ENCODE measurements at places on chromosomes 3 and 15. TPM values are rescaled to one million over a fixed set of nuclear protein-coding genes. Genes with fewer than 3 reads are reported as not detected.

The SLC41A3 gene
- total RNA-seq: 53.7 TPM

The KIF7 gene
- total RNA-seq: 14.4 TPM

The MORC1 gene
- not detected for total RNA-seq

- no peak overlapping the region for H3K4me3 ChIP-seq
- no peak overlapping the region for H3K27ac ChIP-seq
- DNase-seq: no peak
- H3K36me3 ChIP-seq: no peaks in the 10 kb centered on the region
- no peaks in the 10 kb centered on the region for H3K27me3 ChIP-seq
- H3K4me1 ChIP-seq: no peaks in the 10 kb centered on the region
Observed at GRCh38 chr15:39478996-39479395, 101.9 kb upstream of the THBS1 start.

- no peaks in the 10 kb centered on the region for H3K36me3 ChIP-seq
- no peak overlapping the region for H3K27ac ChIP-seq
- H3K27me3 ChIP-seq: no peaks in the 10 kb centered on the region
- no peak for DNase-seq
Observed at GRCh38 chr15:69304182-69304545, 5.5 kb downstream of the PAQR5 start.

The GPR156 gene
- 0.64 TPM for total RNA-seq

GRCh38 chr3:62125380-62125779, 248.0 kb downstream of the FEZF2 start:
- no peaks in the 10 kb centered on the region for H3K4me1 ChIP-seq
- no peak for DNase-seq
- no peak overlapping the region for H3K4me3 ChIP-seq
- H3K36me3 ChIP-seq: no peaks in the 10 kb centered on the region

DNA sequence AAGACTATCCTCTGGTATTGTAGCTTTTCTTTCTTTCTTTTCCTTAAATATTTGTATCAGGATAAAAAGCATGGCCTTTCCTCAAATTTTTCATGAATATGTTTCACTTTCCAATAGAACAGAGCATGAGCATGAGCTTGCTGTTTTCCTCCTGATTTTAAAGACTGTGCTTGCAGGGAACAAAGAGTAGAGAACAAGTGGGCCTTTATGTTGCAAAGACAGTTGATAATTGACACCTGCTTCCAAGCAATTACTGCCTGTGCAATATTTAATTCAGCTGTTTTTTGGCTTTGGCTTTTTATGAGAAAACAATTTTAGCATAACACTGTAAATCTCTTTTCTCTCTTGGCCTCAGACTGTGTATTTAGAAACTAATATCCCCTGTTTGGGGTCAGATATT, 263.6 kb upstream of the AZI2 start:
- H3K27ac ChIP-seq: no peak overlapping the region
- H3K36me3 ChIP-seq: no peaks in the 10 kb centered on the region
- DNase-seq: no peak
- no peak overlapping the region for H3K4me3 ChIP-seq

The CLDN18 gene
- not detected for total RNA-seq

DNA sequence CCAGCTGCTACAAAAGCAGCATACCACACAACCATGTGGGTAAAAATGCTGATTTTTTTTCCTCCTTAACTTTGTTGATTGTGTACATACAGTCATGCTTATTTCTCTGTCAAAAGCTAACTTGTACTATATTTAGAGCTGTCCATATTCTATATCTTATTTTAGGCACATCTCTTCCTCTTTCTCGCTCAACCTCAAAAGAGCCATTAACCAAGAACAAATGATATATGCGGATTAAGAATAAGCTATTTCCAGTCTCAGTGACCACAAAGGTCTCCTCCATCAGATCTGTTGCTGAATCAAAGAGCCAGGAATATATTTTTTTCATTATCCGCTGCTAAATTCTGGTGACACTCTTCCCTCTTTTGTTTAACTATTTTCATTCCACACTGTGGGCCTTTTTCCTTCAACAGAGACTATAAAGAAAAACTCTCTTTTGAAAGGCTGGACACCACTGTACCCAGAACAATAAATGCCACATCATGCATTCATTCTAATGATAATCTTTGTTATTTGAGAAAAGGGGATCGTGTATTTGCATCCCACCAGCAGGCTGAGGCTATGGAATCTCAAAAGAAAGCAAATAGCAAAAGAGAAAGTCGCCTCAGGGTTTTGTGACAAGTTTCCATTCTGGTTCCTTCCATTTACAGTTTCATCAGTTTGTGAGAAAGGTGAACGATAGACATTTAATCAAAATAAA, 8.0 kb downstream of the TMEM212 start:
- no peaks in the 10 kb centered on the region for H3K36me3 ChIP-seq
- H3K27me3 ChIP-seq: no peaks in the 10 kb centered on the region
- no peak overlapping the region for H3K27ac ChIP-seq
- H3K4me3 ChIP-seq: no peak overlapping the region

DNA sequence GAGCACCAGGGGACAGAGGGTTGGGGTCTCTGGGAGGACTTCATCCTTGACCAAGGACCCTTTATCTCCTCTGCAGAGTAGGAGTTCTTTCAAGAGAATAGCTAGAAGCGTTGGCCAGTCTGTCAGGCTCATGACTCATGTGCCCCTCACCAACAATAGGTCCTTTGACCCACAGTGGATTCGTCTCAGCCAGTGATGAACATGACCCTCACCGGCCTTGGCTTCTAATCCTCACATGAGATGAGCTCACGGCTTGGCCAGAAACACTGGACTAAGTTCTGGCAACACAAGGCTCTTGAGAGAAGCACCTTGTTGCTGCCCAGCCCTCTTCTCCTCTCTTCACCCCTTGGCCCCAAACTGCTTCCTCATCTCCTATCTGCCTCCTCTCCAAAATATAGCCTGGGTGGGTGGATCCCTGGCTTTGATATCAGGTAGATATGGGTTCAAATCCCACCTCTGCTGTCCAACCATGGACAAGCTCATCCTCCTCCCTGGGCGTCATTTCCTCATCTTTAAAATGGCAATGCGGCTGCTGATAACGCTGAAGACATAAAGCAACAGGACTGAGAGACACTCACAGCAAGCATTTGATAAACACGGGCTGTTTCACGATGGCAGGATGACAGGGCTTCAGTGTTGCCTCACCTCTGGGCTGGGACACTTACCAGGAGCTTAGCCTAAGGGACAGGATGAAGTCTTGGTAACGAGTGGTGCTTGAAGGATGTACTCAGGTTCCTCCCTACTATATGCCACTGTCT, 446.7 kb upstream of the PROK2 start:
- no peaks in the 10 kb centered on the region for H3K27me3 ChIP-seq
- H3K4me1 ChIP-seq: peaks cover 11% of the 10 kb centered on the region
- no peak overlapping the region for H3K27ac ChIP-seq

The VILL gene
- total RNA-seq: 17.4 TPM

DNA sequence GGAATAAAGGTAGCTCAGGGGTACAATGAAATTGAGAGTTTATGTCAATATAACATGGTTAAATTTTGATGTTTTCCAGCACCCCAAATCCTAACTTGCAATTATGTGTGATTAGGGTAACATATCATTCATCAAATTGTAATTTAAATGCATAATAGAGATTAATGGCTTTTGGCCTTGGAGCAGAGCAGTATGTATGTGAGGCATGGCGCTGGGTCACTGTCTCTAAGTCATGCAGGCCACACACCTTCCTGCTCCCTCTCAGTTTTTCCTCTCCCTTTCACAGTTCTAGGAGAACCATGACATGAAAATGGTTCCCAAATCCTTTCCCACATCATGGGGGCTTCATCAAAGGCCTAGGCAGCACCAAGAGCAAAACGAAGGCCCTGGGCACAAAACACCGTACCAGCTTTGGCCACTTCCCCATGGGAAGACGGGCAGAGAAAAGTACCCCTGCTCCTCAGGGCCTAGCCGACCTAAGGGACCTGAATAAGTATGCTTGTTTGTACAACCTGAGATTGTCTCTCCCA, 3.9 kb upstream of the SRP14 start:
- H3K4me3 ChIP-seq: no peak overlapping the region
- H3K36me3 ChIP-seq: no peaks in the 10 kb centered on the region
- H3K27ac ChIP-seq: no peak overlapping the region
- DNase-seq: no peak

- no peaks in the 10 kb centered on the region for H3K4me1 ChIP-seq
- H3K27me3 ChIP-seq: no peaks in the 10 kb centered on the region
- H3K27ac ChIP-seq: no peak overlapping the region
- no peak for DNase-seq
Observed at GRCh38 chr3:156598413-156598812, 43.5 kb upstream of the SSR3 start.

GRCh38 chr3:195803289-195803908, 8.3 kb downstream of the MUC4 start:
- no peak for DNase-seq
- no peaks in the 10 kb centered on the region for H3K36me3 ChIP-seq
- no peaks in the 10 kb centered on the region for H3K27me3 ChIP-seq
- no peak overlapping the region for H3K4me3 ChIP-seq

The C3orf62 gene
- total RNA-seq: 4.3 TPM

DNA sequence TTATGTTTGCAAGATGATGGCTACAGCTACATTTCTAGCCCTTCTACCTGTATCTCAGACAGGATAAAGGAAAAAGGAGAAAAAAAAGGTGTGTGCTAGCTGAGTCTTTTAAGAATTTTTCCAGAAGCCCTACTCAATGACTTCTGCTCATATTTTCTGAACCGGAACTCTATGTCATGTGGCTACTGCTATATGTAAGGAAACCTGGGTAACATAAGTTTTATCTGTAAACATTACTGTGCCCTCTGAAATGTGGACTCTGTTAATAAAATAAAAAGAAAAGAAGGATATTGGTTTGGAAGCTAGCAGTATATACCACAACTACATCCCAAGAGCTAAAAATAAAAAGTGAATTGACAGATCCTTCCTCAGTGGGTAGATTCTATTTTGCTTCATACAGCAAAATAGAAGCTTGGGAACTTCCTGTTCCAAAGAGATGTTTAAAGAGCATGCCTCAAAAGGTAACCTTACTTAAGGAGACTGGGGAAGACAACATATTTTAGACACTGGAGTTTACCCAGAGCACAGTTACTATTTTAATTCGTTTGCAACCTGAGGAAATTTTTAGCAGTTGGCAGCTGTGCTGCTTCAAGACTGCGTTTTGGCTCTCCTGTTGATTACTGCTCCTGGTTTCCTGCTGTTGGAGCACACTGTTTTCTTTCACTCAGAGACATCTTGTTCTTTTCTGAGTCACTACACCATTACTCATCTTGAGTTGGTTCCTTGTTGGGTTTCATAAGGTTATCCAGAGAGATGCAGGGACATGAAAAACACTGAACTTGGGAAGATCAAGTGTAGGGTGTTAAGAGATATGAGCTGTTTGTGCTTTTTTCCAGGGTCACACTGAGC, 280.7 kb downstream of the NFKBIZ start:
- no peaks in the 10 kb centered on the region for H3K4me1 ChIP-seq
- H3K27ac ChIP-seq: peak overlapping the region; percentile 75
- no peaks in the 10 kb centered on the region for H3K27me3 ChIP-seq
- no peaks in the 10 kb centered on the region for H3K36me3 ChIP-seq
- no peak for DNase-seq

GRCh38 chr15:76346669-76347481, 10.3 kb downstream of the ISL2 start:
- DNase-seq: no peak
- H3K4me3 ChIP-seq: peak overlapping the region; percentile 36
- peaks cover 17% of the 10 kb centered on the region for H3K27me3 ChIP-seq
- no peak overlapping the region for H3K27ac ChIP-seq
- no peaks in the 10 kb centered on the region for H3K36me3 ChIP-seq
- no peaks in the 10 kb centered on the region for H3K4me1 ChIP-seq

DNA sequence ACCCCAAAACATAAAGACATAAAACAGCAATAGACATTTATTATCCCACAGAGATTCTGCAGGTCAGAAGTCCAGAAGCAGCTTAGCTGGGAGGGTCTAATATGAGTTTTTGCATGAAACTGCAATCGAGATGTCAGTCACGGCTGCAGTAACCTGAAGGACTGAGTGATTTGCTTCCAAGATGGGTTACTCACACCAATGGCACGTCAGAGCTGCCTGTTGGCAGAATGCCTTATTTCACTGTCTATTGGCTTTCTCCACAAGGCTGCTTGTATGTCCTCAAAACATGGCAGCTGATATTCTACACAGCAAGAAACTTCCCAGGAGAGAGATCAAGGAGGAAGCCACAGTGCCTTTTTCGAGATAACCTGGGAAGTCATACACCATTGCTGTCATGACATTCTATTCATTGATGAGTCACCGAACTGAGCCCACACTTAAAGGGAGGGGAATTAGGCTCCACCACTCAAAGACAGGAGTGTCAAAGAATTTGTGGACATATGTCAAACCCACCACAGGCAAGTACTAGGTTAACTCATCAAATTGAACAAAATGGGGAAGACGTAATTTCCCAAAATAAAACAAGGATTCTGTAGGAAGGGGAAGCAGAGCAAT, 122.2 kb downstream of the SYNPR start:
- no peak overlapping the region for H3K27ac ChIP-seq
- no peak for DNase-seq
- no peaks in the 10 kb centered on the region for H3K36me3 ChIP-seq
